Omental fat pad (tissue), 4 donors: ENCODE measurements at places on chromosomes 7 and 10. TPM values are rescaled to one million over a fixed set of nuclear protein-coding genes. Genes with fewer than 3 reads are reported as not detected.

TYW1B gene
- total RNA-seq: 3.2 TPM

ADAM8 gene
- total RNA-seq: 53.9 TPM

SPAG6 gene
- not detected for total RNA-seq

MKX gene
- total RNA-seq: 5.6 TPM

IMPDH1 gene
- total RNA-seq: 198 TPM

PRLHR gene
- not detected for total RNA-seq

VGF gene
- total RNA-seq: 0.60 TPM

PLCE1 gene
- total RNA-seq: 5.8 TPM

GIMAP2 gene
- 10.4 TPM for total RNA-seq

SLC39A12 gene
- total RNA-seq: 0.44 TPM

RNF32 gene
- total RNA-seq: 1.9 TPM

ERVW-1 gene
- total RNA-seq: not detected

SHH gene
- not detected for total RNA-seq

BTBD16 gene
- total RNA-seq: not detected

STEAP2 gene
- total RNA-seq: 24.7 TPM

SHOC2 gene
- total RNA-seq: 52.4 TPM

CELF2 gene
- 106 TPM for total RNA-seq

VPS37D gene
- total RNA-seq: 1.5 TPM

DPYSL4 gene
- total RNA-seq: 3.0 TPM

HEPACAM2 gene
- total RNA-seq: not detected

TEX47 gene
- not detected for total RNA-seq

ADCY1 gene
- total RNA-seq: 3.0 TPM

SPAM1 gene
- total RNA-seq: not detected

AGMO gene
- total RNA-seq: 2.2 TPM

LRMDA gene
- 12.0 TPM for total RNA-seq

AKR1C8 gene
- total RNA-seq: not detected

BAIAP2L1 gene
- total RNA-seq: 3.4 TPM

STEAP1B gene
- 2.0 TPM for total RNA-seq

RAPGEF5 gene
- total RNA-seq: 163 TPM

NEUROD6 gene
- not detected for total RNA-seq

IDI2 gene
- total RNA-seq: not detected

NUTM2E gene
- total RNA-seq: not detected

OGDHL gene
- total RNA-seq: not detected

TSPAN33 gene
- 8.1 TPM for total RNA-seq

METTL27 gene
- 2.5 TPM for total RNA-seq

TAS2R4 gene
- total RNA-seq: 3.6 TPM

CPEB3 gene
- 6.2 TPM for total RNA-seq

LRIT1 gene
- not detected for total RNA-seq

PVRIG gene
- 1.1 TPM for total RNA-seq

CYP2W1 gene
- total RNA-seq: not detected

SLC29A4 gene
- 7.3 TPM for total RNA-seq

ITIH2 gene
- not detected for total RNA-seq

TAS2R41 gene
- not detected for total RNA-seq
